ENCODE measurements at places on chromosomes 3 and 15. TPM values are rescaled to one million over a fixed set of nuclear protein-coding genes. Genes with fewer than 3 reads are reported as not detected.

CRABP1 gene
- total RNA-seq, result not detected

DNA sequence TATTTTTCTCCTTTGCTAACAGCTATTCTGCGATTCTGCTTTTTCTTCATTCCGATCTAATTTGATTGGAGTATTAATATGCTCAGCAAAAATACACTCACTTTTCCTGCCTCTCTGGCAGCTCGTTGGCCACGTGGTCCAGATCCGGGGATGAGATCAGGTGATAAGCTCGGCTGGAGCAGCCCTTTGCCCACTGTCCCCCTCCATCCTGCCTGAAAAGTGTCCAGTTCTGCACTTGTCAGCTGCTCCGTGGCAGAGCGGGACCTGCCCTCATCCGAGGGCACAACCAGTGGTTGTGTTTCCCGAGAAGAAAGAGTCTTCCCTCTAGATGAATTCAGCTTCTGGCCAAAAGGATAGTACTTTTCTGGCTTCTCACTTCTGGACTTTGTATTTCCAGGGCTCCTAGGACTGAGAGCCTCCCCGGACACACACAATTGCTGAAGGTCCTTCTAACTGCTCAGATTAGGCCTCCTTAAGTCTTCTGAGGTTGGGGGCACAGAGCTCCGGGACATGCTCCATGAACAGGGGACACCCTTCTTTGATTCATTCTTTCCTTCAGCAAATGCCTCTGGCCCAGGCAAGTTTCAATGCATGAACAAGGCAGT lies 103.9 kb upstream of the ALDH1A3 start:
- no peak overlapping the region for H3K27ac ChIP-seq
- no peaks in the 10 kb centered on the region for H3K36me3 ChIP-seq
- no peak for DNase-seq
- H3K4me1 ChIP-seq, result no peaks in the 10 kb centered on the region
- H3K4me3 ChIP-seq, result no peak overlapping the region

TIPARP gene
- 24.8 TPM for total RNA-seq

- H3K4me1 ChIP-seq, result no peaks in the 10 kb centered on the region
- H3K27me3 ChIP-seq, result no peaks in the 10 kb centered on the region
- H3K27ac ChIP-seq, result no peak overlapping the region
- no peak overlapping the region for H3K4me3 ChIP-seq
- DNase-seq, result no peak
- no peaks in the 10 kb centered on the region for H3K36me3 ChIP-seq
Observed at GRCh38 chr3:60393946-60394345, 857.3 kb downstream of the FHIT start.

- peaks cover 20% of the 10 kb centered on the region for H3K4me1 ChIP-seq
- no peak overlapping the region for H3K4me3 ChIP-seq
- H3K27ac ChIP-seq, result no peak overlapping the region
- DNase-seq, result no peak
- no peaks in the 10 kb centered on the region for H3K36me3 ChIP-seq
- no peaks in the 10 kb centered on the region for H3K27me3 ChIP-seq
Observed at GRCh38 chr15:93150910-93151881, 62.2 kb upstream of the RGMA start.

DNA sequence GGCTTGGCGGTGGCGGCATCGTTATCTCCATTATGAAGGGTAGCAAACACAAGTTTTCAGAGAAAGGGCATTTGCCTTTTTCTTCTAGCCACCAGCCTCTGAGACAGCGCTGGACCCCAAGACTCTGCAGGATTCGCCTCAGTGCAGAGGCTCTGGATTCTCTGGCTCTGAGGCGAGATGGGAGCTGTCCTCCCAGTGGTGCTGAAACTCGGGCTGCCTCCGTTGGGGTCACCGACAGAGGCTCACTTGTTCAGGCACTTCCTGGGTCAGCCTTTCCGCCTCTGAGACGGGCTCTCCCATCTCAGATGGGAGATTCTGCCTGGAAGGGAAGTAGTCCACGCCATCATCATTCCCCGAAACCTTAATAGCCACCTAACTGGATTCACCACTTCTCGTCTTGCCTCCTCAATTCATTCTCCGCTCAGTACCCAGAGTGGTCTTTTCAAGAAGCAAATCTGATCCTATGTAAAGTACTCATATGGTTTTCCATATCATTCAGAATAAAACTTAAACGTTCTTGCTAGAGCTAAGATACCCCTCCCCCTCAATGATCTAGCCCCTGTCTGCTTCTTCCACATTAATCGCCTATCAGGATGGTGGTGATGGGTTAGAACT lies 76.9 kb downstream of the RHCG start:
- H3K36me3 ChIP-seq, result no peaks in the 10 kb centered on the region
- no peak overlapping the region for H3K4me3 ChIP-seq
- H3K27me3 ChIP-seq, result peaks cover 97% of the 10 kb centered on the region
- no peak for DNase-seq

DNA sequence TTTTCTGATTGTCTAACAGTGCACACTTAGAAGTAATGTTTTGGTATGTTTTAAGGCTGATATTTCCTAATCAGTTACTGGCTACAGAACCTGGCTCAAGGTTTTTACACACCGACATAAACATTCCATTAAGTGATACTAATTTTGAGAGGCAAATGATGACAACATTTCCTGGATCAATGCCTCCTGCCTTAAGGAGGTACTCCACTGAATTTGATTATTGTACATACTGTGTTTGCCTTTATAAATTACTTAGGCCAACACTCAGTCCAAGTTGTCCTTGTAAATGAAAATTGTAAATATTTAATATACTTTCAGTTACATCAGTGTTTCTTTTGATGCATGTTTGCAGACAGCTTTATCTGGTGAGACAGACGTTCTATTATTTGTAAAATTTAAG lies 24.2 kb upstream of the LXN start:
- H3K4me3 ChIP-seq, result no peak overlapping the region
- no peak overlapping the region for H3K27ac ChIP-seq
- no peak for DNase-seq
- H3K4me1 ChIP-seq, result no peaks in the 10 kb centered on the region
- peaks cover 39% of the 10 kb centered on the region for H3K36me3 ChIP-seq

TRH gene
- not detected for total RNA-seq

DNA sequence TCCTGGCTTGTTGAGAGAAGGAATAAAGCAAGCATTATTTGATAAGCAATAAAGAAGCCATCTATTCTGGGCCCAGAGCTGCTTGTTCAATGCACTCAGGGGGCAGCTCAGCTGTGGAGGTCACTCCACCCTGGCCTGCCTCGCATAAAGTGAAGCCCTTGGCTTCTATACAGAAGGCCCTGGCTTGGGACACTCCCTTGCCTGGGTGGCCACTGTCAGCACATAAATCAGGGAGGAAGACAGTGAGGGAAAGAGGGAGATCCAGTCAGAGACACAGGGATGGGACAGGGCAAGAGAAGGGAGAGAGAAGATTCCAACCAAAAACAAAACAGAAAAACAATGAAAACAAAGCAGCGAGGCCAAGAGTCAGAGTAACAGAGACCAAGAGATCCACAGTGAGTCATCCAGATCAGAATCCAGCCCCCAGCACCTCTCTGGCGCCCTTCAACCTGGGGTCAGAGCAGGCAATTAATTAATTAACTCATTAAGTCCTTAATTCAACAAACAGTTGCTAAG lies 11.8 kb downstream of the INSYN1 start:
- no peak overlapping the region for H3K4me3 ChIP-seq
- no peaks in the 10 kb centered on the region for H3K36me3 ChIP-seq
- DNase-seq, result no peak
- H3K27ac ChIP-seq, result no peak overlapping the region
- no peaks in the 10 kb centered on the region for H3K27me3 ChIP-seq
- H3K4me1 ChIP-seq, result no peaks in the 10 kb centered on the region

GRCh38 chr3:195015021-195015420 lies 255.9 kb downstream of the XXYLT1 start:
- H3K4me3 ChIP-seq, result no peak overlapping the region
- no peak for DNase-seq
- H3K36me3 ChIP-seq, result no peaks in the 10 kb centered on the region

TUSC7 gene
- not detected for total RNA-seq

SEMA3G gene
- 0.45 TPM for total RNA-seq

Measured in stomach (tissue), 19 donors.